T-helper 1 cell (primary cell): ENCODE measurements at places on chromosomes 2 and 18.

GRCh38 chr2:156532989-156533388, 96.8 kb downstream of the GPD2 start:
- DNase-seq = no peak

GRCh38 chr2:19300961-19301360, 57.5 kb downstream of the OSR1 start:
- no peak for DNase-seq

GRCh38 chr18:66013969-66014368, 263.2 kb downstream of the CDH7 start:
- no peak for DNase-seq

DNA sequence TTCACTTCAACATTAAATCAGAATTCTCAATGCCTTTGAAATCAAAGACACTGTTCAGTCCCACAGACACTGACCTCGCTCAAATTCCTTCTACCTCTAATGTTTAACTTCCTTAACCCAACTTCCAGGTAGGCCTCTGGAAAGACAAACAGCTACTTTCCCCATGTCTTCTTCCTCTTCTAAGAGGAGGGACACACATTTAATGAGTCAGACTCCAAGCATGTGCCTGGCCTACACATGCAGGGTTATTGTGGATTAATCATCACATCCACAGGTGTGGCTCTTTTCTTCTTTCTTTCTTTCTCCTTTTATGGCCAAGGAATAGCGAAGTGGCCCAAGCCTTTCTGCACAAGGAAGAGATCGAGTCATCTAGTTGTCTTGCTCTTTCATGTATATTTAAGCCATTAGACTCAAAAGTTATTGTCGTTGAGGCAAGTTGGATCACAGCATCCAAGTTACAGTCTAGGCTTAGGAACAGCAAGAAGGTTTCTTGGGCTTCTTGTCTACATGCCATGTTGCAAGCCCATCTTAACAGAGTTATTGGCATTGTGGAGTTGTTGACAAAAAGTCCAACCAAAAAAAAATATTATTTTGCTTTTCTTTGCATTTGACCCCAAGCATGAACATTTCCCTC, 387.8 kb downstream of the IRS1 start:
- no peak for DNase-seq

DNA sequence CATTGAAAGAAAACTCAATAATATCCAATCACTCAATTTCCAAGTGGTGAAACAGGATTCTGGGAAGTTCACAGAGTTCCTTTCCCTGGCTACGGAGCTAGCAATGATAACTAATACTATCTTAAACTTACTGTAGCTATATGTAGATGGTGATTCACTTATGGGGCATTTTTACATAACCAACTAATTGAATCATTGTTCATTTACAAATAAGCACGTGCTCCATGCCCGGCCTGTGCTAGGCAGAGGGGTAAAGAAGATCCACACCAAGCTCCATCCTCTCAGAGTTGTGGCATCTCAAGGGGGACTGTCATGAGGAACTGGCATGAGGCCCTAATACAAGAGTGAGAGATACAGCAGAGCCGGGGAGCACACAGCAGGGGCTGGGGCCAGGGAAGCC, 176.3 kb downstream of the ANKRD30B start:
- DNase-seq = no peak

DNA sequence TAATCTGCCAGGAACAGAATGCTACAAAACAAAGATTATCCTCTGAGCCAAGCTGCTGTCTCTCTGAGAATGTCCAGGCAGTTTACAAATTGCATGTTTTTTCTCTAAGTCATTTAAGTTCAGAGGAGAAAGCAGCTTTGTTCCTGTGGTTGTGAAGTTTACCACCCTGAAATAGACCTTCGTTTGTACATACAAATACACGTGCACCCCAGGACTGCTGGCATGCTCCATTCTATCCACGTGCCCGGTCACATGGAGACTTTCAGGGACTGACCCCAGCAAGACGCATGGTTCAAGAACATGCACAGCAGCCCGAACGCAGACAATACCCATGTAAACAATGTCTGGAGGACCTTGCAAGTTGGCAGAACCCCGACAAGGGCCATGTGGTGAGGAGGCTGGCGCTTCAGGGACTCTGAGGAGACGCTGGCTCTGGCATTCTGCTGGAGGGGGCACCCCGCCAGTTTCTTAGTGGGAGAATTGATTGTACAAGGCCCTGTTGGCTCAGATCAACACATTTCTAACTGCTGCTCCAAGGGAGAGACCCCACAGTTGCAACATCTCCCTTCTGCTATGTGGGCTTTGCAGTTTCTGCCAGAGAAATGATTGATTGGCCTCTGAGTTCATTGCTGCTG, 33.3 kb downstream of the FAM178B start:
- no peak for DNase-seq

DNA sequence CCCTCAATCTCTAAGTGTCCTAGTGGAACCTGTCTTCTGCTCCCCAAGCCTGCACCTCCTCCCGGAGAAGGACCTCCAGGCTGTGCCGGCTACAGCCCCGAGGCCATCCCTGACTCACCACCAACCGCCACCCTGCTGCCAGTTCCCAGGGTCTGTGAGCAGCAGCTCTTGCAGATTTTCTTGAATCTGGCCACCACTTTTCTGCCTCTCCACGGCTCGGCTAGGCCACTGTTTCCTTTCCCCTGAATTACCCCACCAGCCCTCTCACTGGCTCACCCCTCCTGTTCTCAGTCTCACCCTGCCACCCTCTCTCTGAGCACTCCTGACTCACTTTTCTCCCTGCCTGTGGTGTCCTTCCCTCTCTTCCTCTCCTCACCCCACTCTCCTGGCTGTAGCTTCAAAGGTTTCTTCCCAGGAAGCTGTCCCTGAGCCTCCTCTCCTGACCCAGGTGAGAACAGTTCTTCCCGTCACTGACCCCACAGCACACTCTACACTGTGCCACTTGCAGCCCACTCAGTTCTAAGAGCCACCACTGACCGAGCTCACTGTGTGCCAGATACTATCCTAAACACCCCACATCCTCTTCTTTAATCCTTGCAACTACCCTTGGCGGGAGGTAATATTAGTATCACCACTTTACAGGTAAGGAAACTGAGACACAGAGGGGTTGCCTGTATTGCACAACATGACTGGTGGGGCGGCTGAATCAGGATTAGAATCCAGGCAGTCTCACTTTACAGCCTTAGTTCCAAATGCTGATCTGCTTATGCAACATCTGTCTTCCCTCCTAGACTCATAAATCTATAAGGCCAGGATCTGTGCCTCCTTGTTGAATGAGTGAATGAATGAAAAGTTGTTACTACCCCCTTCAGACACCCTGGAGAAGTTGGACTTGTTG, 111.6 kb downstream of the SMAD7 start:
- DNase-seq = no peak

DNA sequence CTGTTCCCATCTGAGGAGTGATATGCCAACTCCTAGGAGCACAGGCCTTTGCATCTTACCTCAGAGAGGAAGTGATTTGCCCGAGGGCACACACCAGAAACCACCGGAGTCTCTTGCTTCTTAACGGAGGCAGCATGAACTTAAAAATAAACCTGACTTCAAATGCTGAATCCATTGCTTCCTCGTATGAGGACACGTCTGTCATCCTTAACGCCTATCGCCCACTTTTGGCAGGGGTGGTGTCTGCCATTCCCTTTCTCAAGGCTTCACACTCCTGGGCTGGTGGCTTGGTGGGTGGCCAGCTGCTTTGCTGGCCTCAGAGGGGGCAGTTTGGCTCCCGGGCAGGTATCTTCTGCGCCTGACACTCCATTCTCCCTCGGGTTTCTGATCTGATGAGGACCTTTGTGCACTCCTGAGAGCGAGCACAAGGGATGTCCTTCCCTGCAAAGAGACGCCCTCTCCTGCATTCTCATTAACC, 1.1 kb upstream of the PREB start:
- DNase-seq = no peak

DNA sequence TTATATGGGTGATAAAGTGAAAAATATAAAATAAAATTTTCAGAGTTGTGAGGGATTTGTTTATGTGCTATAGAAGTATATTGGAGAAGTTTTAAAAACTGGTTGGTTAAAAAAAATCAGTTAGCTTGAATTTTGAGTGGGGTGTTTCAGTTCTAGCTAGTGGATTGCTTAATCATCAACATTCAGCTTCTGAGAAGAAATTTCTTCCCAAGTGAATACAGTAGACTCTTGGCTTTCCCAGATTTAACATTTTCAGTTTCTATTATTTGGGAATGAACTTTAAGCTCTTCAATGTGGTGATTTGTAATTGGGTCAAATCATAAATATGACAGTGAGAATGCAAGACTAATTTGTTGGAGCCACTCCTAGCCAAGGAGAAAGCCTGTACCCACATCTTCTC, 120.8 kb downstream of the PLCL1 start:
- DNase-seq = no peak

- no peak for DNase-seq
These were observed 28.9 kb downstream of the PXDN start for GRCh38 chr2:1715184-1716013.

GRCh38 chr18:23538870-23539269, 35.6 kb downstream of the RMC1 start:
- no peak for DNase-seq

DNA sequence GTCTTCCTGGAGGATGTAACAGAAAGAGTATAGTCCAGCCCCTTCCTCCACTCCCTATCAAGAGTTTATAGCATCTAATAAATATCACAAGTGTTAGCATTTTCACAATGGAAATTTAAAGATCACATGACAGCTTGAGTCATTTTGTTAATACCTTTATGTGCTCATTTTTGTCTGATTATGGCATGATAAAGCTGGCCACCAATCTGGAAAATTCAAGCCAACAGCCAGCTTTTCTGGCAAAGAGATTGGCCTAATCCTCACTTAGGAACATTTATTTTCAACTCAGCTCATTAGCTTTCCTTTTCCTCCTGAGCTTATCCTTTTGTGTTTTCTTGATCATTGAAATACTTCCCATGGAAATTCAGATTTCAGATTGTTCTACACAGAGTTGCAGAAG, 262.9 kb upstream of the RBMS1 start:
- DNase-seq = no peak

DNA sequence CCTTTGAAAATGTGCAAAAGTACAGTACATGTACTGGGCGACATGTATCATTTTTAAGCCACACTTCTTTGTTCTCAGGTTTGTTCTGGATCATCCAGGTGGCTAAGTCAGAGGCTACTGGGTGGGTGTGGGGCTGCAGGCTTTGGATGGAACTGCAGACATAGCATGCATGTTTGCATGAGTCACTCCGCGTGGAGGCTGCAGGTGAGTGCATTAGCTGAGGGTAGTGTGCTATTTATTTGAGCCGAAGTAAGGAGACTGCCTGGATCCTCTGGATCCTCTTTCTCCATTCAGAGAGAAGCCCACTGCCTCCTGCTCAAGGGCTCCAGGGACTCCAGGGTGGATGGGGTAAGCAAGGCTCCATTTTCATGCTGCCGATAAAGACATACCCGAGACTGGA, 9.4 kb upstream of the NEURL3 start:
- DNase-seq = no peak

DNA sequence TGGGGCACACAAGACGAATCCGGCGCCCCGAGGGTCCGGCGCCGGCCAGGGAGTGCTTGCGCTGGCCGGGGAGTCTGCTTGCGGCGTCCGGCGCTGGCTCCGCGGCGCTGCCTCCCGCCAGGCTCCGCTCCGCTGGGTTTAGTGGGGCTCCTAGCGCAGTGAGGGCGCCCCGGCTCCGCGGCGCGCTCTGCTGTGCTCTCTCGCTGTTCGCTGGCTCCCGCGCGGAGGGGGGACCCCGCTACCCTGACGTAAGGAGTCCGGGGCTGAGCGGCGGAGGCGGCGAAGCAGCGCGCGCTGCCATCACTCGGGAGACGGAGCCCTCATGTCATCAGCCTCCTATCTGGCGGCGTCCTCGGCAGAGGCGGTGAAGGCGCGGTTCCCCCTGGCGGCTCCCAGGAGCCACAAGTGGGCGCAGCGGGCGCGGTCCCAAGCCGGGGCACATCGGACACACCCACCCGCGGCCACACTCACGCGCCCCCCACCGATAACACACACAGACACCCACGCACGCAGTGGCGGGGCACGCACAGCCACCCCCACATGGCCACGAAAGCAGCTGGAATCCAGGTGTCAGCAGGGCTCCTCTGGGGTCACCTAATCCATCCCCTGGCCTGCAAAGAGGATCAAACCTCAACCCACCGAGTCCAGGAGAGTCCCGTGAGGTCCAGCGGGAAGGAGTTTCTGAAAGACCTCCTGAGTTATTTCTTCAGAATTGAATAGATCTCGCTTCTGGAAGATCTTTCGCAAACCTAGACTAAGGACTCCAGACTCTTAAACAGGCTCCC, at the start of gene C1QL2:
TSS of gene C1QL2 (minus strand) at position 189 of the 785 bp plus-strand sequence. CDS start 482 bp downstream, outside the sequence.
- no peak for DNase-seq

DNA sequence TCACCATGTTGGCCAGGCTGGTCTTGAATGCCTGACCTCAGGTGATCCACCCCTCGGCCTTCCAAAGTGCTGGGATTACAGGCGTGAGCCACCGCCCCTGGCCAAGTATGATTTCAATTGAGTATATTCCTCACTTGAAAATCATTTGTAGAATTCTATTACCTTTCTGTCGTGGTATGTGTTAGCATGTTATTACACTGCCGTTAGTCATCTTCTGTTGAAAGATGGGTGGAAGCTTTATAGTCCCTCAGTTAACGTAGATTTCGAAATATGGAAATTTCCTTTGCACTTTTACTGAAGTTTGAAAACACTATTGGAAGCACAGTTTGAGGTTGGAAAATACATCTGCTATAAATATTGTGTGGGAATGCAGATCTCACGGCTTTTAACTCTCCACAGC, 14.7 kb downstream of the NIFK start:
- no peak for DNase-seq

- DNase-seq = no peak
These were observed 272.9 kb downstream of the CDH20 start for GRCh38 chr18:61606068-61606660.

- no peak for DNase-seq
These were observed 142.4 kb downstream of the THADA start for GRCh38 chr2:43453179-43454170.

DNA sequence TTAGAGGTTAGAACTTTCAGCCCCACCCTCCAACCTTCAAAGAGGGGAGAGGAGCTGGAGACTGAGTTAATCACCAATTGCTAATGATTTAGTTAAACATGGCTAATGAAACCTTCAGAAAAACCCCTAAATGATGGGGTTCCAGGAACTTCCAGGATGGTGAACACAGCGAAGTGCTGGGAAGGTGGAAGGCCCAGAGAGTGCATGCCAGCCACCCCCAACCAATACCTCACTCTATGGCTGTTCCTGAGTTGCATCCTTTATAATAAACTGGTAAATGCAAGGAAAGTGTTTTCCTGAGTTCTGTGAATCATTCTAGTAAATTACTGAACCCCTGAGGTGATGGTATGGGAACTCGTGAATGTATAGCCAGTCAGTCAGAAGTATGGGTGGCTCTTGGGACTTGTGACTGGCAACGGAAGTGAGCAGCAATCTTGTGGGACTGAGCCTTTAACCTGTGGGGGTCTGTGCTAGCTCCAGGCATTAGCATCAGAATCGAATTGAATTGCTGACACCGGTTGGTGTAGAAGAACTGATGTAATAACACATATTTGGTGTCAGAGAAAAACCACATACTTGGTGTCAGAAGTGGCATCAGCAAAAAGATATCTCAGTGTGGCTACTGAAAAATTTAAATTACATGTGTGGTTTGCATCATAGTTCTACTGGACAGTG, 37.4 kb downstream of the NPHP1 start:
- DNase-seq = no peak
